ENCODE measurements at places on chromosomes 1 and 21.

- no peak for DNase-seq
These were observed 8.3 kb upstream of the TBCE start for GRCh38 chr1:235358899-235359298.

DNA sequence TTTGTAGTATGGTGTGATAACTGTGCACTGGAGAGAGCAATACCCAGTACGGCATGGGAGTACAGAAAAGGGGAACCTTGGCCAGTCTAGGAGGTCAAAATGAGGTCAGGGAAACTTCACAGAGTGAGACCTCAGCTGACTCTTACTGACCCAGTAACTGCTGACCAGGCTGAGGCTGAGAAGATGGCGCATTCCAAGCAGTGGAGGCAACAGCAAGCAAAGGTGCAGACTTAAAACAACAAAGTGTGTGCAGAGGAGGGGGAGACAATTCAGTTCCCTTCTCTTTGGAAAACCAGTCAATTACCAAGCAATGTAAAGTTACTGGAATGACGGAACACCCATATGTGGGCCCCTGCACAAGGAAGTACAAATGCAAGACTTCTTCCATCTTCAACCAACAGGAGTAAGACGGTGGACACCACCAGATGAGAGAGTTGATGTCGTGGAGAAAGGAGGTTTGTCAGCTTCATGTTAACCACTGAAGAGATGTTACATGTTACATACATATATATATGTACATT lies 54.6 kb upstream of the PRDX6 start:
- no peak for DNase-seq

- DNase-seq, result no peak
These were observed 120.9 kb downstream of the C1orf21 start for GRCh38 chr1:184507604-184508280.

- DNase-seq, result no peak
These were observed 86.7 kb downstream of the NFIA start for GRCh38 chr1:61169045-61169444.

GRCh38 chr1:226989085-226989920 lies 49.2 kb downstream of the COQ8A start:
- no peak for DNase-seq

DNA sequence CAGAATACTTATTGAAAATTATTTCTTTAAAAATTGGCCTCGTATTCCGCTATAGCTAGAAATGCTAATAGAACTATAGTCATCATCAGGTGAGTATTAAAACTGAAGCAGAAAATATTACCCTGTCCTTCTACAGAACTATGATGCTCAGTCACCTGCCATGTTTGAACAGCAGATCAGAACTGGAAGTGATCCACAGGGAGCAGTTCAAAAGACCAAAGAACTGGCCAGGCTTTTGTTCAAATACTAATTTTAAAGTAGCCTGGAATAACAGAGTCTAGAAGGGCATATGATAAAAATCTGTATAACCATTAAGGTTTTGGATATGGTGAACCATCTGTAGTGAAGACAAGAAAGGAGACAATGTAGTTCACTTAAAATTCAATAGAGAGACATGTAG lies 94.4 kb downstream of the GPR161 start:
- DNase-seq, result no peak
